ENCODE measurements at places on chromosomes 6 and 20.

- DNase-seq: no peak
Observed at GRCh38 chr6:47188588-47189021, 121.1 kb downstream of the TNFRSF21 start.

DNA sequence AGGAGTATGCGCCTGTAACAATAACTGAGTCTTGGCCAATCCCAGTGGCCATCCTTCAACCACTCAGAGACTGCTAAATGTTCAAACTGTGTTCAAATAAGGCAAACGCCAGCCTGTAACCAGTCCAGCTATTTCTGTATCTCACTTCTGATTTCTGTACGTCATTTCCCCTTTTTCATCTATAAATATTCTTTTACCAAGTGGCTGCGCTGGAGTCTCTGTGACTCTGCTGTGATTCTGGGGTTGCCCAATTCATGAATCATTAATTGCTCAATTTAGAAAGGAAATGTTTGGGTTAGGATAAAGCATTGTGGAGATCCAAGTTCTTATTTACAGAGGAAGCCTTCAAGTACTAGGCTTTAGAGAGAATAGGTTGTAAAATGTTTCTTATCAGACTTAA, 89.8 kb upstream of the UST start:
- DNase-seq: no peak

GRCh38 chr20:8132484-8133309, 631 bp downstream of the PLCB1 start:
- DNase-seq: no peak

GRCh38 chr6:137816133-137816579, 50.9 kb upstream of the TNFAIP3 start:
- DNase-seq: no peak

GRCh38 chr6:151482290-151482689, 11.5 kb upstream of the CCDC170 start:
- DNase-seq: no peak

DNA sequence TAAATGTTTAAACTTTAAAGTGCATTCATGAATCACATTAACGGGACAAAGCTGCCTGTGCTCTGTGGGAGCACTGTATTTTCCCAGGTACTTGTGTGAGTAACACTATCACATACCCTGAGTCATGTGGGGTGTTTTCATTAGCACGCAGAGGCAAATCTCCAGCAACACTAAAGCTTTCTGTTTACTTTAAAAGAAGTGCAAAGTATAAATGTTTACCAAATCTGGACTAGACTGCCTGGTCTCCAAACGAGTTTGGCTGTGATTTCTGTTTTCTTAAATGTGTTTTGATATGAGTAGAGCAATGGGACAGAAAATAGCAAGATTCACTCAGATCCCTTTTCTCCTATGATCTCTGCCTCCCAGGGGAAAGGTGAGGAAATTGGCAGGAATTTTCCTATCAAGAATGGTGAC, 28.8 kb upstream of the RIPPLY2 start:
- DNase-seq: no peak

DNA sequence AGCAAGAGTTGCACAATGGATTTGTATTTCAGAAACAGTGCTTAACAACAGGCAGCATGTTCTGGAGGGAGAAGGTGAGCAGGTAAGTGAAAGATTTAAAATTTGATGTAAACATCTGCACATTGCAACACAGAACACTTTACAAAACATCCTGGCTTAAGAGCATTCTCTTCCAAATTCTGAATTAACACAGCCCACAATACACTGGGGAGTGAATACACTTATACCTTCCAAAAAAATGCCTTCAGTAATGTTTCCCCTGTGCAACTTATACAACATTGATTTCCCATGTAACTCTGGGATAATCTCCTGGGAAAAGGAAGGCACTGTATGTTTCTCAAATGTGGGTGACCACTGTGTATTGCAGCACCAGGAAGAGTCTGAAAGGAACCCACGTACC, 127.6 kb downstream of the FYN start:
- no peak for DNase-seq

GRCh38 chr6:132995432-132995831, 181.1 kb downstream of the RPS12 start:
- no peak for DNase-seq

GRCh38 chr6:16344756-16345155, 106.4 kb downstream of the GMPR start:
- no peak for DNase-seq

- no peak for DNase-seq
Observed at GRCh38 chr20:1579488-1579887, 22.0 kb upstream of the SIRPD start.
